ENCODE measurements at places on chromosomes 6 and 20. TPM values are rescaled to one million over a fixed set of nuclear protein-coding genes. Genes with fewer than 3 reads are reported as not detected.

Gene PPP1R14C
- 14.0 TPM for polyA plus RNA-seq

Gene GCLC
- polyA plus RNA-seq, result 17.7 TPM

Gene NHLRC1
- polyA plus RNA-seq, result 1.2 TPM

Gene SPDEF
- 0.24 TPM for polyA plus RNA-seq

Gene PDE7B
- 5.9 TPM for polyA plus RNA-seq

Gene PBOV1
- polyA plus RNA-seq, result not detected

Gene BPIFA1
- polyA plus RNA-seq, result not detected

Gene BMP2
- polyA plus RNA-seq, result 1.1 TPM

Gene MAP3K7
- polyA plus RNA-seq, result 66.1 TPM

Data from neural cell (in vitro differentiated cells).